Progenitor cell of endocrine pancreas (in vitro differentiated cells): ENCODE measurements at places on chromosomes 7 and 10.

- no peak for DNase-seq
Observed at GRCh38 chr10:117647306-117647705, 104.8 kb downstream of the EMX2 start.

DNA sequence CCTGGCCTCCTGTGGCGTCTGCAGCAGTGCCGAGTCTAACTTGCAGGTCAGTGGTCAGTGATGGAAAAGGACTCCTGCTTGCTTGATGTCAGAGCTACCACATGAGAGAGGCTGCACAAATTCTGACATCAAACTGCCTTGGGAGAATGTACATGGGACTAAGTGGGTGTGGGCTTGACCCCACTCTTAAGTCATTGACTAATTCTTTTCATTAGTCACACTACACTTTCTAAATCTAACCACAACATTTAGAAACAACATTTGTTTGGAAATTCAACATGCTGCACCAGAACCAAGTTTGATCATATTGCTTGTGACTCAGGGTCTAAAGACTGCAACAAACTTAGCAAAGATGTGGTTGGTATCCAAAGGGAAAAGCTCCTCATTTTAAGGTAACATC lies 24.4 kb upstream of the CDC14C start:
- no peak for DNase-seq

- DNase-seq, result no peak
Observed at GRCh38 chr7:15692501-15693020, 6.1 kb upstream of the MEOX2 start.

DNA sequence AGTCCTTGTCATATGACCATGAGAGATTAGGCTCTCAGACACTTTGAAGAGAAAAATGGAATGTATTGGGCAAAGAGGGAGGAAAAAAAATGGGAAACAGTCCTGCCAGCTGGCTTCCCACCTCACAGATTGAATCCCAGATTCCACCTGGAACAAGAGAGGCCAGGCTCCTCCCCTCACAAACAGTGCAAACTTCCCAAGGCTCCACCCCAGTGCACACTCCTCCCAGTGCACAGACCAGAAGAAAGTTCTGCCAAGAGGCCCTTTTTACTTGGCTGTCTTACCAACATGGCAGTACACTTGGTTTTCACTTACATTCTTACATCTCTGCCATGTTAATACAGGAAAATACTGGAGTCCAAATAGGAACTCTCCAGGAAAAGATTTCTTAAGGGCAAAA lies 202.3 kb downstream of the AHR start:
- no peak for DNase-seq

DNA sequence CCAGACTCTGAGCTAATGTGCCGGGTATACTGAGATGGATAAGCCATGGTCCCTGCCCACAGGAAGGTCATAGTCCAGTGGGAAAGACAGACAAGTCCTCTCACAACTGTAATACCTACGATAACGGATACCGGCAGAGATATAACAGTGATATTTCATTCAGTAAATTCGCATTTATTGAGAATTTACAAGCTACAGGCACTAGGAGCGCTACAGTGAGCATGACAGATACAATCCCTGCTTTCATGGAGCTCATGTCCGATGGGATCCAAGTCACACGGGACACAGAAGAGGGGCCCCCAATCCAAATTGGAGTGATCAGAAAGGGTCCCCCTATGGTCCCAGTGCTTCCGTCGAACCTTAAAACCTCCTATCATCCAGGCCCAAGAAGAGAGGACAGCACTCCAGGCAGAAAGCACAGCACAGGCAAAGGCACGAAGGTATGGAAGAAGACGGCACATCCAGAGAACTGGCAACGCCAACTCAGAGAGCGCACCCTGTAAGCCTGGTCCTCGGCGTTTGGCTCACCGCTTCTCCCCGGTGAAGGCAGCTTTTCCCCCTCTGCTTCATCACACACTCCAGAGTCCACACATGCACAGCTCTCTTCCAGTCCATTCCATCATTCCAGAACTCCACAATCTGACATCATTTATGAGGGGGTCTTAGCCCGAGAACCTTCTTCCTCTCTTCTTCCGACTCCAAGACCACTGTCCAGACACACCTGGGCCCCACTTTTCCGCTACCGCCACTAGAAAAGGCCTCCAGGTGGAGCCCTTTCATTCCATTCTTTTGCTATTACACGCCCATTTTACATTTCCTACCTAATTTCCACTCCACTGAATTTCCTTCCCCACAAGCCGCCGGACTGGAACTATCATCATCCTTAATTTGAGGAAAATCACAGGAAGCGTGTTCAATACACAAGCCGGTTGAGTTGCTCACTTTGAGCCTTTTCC lies 47.8 kb upstream of the NKX2-3 start:
- no peak for DNase-seq

DNA sequence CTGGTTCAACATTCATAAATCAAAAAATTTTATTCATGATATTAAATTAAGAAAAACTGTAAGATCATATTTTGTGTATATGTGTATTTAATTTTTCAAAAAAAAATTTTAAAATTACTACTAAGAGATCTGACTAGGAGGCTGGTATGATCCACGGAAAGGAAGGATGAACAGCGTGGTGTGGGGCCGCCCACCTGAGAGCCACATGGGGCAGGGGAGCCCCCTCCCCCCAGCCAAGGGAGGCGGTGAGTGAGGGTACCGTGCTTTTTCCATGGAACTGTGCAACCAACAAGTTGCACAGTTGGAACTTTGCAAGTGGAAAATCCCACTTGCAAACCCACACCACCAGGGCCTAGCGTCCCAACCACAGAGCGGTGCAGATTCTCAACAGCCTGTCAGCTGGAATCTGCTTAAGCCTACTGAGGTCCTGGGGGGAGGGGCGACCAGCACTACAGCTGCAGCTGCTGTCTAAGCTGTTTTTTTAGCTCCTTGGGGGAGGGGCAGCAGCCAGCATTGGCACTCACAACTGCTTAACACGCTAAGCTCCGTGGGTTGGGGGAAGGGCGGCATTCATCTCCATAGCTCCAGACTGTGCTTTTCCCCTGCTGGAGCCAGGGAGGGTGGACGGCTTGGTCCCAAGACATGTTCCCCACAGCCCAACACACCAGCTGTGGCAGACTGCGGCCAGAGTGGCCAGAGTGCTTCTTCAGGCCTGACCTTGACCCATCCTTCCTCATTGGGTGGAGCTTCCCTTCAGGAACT lies 94.2 kb upstream of the IGFBP3 start:
- peak; percentile 22 for DNase-seq

DNA sequence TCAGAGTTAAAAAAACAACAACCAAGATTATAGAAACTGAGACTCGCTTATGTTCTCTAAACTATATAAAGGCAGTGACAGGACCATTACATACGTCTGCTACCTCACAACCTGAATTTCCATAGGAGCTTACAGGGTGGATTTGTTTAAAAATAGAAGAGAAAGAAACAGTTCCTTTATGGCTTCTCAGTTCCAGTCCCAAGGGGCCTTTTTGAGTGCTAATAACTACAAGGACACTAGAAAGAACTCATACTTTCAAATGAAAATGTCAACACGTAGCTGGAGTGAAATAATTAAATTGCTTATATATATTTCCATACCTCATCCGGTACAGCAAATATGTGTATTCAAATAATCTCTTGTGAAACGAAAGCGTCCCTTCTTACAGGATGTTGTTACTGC lies 19.7 kb downstream of the TSPAN12 start:
- no peak for DNase-seq
